Kidney (tissue), 22 donors: ENCODE measurements at places on chromosomes 13 and 19. TPM values are rescaled to one million over a fixed set of nuclear protein-coding genes. Genes with fewer than 3 reads are reported as not detected.

Gene IGFL1
- total RNA-seq: not detected

- no peak for DNase-seq
Observed at GRCh38 chr19:43872547-43873336, 45.6 kb downstream of the ZNF283 start.

DNA sequence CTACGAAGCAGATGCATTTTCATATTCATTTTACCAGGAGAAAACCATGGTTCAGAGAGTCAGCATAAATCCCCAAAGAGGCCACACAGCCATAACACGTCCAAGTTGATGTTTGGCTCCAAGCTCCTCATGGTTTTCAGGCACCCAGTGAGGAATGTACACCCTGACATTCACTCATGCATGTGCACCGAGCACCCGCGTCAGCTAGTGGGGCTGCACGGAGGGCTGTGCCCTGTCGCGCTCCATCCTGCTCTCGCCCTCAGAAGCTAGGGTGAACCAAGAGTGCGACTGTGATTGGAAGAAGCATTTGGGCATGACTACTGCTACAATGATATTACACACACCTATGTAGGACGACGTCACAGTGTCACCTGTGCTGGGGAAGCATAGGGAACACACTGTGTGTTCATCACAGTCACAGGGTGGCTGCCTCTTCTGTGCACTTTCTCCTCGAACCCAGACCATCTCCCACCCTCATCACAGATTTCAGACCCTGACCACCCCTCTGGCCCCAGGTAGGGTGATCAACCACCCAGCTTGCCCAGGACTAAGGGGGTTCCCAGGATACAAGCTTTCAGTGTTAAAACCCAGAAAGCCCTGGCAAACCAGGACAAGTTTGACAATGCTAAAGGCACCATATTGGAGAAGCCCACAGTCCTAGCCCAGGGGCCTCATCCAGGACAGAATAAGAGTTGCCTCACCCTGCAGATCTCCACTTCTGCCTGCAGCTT is 148.6 kb upstream of the ZNF507 start:
- DNase-seq: no peak

DNA sequence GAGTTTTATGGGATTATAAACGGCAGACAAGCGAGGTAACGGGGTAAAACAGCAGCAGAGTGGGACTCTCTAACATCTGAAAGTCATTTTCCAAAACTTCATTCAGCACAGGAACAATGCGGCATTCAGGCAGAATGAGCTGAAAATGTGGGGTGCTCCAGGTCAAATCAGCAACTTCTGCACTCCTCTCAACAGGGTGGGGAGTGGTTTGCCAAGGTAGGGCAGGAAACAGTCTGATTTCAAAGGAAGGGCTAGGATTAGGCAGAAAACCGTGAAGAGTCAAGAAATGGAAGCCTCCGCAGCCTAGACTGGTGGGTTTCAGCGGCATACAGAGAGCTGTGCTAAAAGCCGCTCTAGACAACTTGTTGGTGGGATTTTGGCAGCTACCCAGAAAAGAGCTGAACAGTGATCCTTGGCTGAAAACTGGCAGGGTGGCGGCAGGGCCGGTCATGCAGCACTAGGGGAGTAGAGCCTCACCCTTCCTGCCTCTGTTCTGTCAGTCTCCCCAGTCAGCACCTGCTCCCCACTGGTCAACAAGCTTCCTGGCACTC is 154.2 kb upstream of the KLF12 start:
- peak; percentile 61 for DNase-seq

DNA sequence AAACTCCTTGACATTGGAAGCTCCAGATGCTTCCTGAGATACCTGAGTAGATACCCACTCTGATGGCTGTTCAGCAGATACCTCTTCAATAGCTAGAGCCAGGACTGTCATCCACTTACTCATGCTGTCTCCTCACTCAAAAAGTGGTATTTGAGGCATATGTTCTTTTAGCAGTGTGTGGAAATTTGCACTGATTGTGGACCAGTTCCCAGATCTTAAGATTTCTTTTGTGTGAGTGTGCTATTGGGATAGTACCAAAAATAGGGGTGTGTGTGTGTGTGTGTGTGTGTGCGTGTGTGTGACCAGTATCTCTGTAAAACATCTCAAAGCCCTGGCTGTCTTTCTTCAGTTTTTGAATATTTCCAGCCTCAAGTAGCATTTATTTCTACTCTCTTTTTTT is 108.3 kb downstream of the SLITRK5 start:
- DNase-seq: no peak

Gene TINCR
- total RNA-seq: 0.94 TPM

- peak; percentile 54 for DNase-seq
Observed at GRCh38 chr13:46926916-46927590, 30.2 kb upstream of the HTR2A start.

Gene IRGC
- total RNA-seq: not detected

- DNase-seq: no peak
Observed at GRCh38 chr13:46738055-46738454, 58.9 kb downstream of the ESD start.

- DNase-seq: no peak
Observed at GRCh38 chr19:35975608-35976214, 19.3 kb upstream of the SDHAF1 start.

- DNase-seq: no peak
Observed at GRCh38 chr13:110055089-110055488, 251.9 kb downstream of the COL4A1 start.

DNA sequence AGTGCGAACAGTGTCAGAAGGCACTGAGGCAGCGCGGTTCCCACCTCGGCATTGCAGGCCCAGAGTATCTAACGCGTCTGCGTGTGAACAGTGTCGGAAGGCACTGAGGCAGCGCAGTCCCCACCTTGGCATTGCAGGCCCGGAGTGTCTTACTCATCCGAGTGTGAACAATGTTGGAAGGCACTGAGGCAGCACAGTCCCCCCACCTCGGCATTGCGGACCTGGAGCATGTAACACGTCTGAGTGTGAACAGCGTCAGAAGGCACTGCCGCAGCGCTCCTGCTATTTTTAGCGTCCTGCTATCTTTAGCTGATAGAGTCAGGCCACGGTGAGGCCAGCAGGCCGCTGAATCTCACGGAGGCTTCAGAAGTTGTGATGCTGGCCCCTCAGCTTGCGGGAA is 39.6 kb downstream of the ATP11A start:
- DNase-seq: peak; percentile 65

- DNase-seq: no peak
Observed at GRCh38 chr13:36706755-36707154, 32.9 kb downstream of the SERTM1 start.

DNA sequence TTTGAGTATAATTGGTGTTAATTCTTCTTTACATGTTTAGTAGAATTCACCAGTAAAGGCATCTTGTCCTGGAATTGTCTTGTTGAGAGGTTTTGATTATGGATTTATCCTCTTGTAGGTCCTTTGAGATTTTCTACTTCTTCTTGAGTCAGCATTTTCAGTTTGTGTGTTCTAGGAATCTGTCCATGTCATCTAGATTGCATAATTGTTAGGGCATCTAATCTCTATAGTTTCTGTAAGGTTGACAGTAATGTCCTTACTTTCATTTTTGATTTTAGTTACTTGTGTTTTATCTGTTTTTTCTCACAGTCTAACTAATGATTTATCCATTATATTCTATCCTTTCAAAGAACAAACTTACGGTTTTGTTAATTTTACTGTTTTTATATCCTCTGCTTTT is 492.0 kb downstream of the FGF9 start:
- DNase-seq: no peak

GRCh38 chr19:44912854-44913253 is 1.6 kb upstream of the APOC1 start:
- no peak for DNase-seq

Gene RGL3
- total RNA-seq: 126 TPM

DNA sequence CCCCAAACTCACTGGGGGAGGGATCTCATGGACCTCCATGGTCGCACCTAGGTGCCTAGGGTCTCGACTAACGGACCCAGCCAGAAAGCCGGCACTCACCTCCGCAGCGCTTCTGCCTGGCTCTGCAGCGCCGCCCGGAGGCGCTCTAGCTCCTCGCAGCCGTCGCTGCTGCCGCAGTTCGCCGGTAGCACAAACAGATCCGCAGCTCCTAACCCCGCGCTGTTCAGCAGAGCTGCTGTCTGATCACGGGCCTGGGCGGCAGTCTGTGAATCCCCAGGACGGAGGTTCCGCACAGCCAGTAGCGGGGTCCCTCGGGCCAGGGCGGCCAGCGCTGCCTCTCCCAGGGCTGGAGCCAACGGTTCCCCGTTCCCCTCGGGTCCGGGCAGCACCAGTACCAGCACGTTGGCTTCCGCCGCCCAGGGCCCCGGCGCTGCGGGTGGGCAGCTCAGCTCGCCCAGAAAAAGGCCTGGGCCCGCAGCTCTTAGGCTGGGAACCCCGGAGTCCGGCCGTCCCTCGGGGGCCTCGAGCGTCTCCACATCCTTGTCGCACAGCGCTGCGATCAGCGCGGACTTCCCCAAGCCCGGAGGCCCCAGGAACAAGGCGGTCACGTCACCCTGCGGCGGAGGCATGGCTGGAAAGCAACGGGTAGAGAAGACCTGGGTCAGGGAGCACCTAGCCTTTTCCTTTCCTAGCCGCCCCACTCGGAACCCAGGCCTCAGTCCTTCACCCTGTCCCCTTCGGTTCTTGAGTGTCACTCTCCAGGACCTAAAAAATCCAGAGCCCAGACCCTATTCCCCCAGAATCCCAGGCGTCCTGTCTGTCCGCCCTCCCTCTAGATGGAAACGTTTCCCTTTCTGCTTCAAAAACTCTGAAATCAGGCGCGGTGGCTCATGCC is 977 bp downstream of the IRGQ start:
- peak; percentile 80 for DNase-seq

DNA sequence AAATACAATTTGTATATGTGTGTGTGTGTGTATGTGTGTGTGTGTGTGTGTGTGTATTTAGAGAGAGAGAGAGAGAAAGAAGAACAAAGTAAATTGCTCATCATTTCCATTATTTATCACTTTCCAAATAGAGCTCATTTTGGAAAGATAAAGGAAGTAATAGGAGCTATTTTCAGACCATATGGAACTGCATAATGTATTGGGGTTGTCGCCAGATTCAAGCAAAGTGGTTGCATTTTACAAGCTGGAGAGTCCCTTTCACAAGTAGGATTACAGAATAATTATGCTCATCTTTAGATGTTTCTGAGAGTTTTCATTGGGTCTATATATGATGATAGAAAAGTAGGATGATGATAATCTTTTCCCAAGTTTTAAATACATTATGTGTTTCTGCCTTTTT is 842.7 kb upstream of the SLC10A2 start:
- DNase-seq: no peak

DNA sequence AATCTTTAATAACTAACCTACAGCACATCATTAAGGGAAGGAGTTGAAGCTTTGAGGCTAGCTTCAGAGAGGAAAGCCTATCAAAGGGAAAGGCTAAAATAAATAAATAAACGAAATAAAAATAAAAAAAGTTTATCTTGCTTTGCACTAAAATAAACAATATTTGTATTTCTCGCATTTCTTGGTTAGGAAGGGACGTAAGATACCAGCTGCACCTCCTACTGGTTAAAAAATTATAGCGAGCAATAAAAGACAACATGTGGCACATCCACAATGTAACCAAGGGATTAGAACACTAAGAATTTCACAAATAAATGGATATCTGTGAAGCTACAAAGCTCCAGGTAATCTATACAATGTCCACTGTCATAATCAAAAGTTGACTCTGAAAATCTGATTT is 194.5 kb downstream of the DACH1 start:
- DNase-seq: no peak

- DNase-seq: peak; percentile 86
Observed at GRCh38 chr19:56978023-56978565, 137.6 kb upstream of the PEG3 start.

DNA sequence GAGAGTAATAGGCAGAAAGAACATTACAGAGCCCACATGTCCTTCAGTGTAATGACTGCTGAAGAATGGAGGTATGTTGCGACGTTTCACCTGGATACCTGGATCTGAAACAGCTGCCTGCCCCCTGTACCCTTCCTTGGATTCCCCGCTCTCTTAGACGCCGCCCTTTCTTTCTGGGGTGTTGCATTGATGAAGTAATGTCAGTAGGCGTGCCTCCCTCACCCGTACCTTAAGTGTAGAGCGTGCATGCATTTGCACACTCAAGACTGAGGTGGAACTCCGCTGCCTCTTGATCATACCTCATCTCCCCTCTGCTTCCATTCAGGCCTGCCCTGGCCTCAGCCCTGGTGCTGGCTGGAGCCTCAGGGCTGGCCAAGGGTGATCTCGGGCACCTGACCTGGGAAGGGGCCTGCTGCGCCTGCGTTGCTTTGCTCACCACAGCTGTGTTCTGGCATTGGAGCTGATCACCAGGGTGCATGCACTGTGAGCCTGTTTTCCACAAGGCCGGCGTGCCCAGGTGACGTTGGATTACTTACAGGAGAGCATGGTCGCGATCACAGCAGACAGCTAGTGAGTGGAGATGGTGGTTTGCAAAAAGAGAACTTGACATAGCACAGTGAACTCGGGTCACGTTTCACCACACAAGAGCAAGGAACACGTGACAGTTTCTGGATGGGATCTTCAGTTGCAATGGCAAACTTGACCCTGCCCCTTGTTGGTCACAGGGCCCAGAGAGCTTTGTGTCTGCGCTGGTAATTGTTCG is 99.0 kb downstream of the ARHGEF7 start:
- peak; percentile 37 for DNase-seq

- no peak for DNase-seq
Observed at GRCh38 chr13:97749174-97749573, 204.3 kb upstream of the IPO5 start.

Gene LILRB2
- 11.5 TPM for total RNA-seq

Gene KLF12
- total RNA-seq: 22.0 TPM

GRCh38 chr13:110457361-110457760 is 104.2 kb downstream of the RAB20 start:
- peak; percentile 35 for DNase-seq

Gene DAND5
- total RNA-seq: not detected

DNA sequence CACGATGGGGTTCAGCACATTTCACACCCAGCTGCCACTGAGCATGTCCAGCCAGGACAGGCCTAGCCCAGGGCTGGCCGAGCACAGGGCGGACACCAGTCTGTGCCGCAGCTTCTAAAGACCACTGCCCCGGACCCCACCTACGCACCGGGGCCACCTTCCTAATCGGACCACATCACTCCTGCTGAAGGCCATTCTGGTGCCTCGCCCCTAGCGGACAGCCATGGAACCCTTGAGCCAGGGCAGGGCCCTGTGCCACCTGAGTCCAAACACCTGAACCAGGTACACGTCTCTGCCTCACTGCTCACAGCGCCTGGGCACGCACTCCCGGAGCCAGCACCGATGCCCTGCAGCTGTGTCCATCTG is 8.4 kb upstream of the C13orf46 start:
- DNase-seq: no peak
